ENCODE measurements at places on chromosomes 12 and 14.

GRCh38 chr12:101857043-101857558 is 20.3 kb upstream of the DRAM1 start:
- no peak for DNase-seq

- peak; percentile 51 for DNase-seq
Measured at GRCh38 chr12:45268672-45269411, 52.9 kb downstream of the ANO6 start.

DNA sequence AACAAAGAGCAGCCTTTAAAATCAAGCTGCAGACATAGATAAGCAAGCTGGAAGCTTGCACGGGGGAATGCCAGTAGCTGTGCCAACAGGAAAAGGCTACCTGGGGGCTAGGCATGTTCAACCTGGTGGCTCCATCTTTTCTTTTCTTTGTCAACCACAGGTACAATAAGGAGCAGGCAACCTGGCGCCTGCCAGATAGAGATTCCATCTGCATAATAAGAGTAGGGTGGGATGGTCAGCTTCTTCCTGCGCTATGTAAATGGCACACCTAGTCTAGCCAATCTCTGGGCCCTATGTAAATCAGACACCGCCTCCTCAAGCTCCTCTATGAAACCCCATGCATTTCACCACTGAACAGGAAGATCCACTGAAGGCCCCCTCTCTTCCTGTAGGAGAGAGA is 87.4 kb upstream of the PKP2 start:
- no peak for DNase-seq

- no peak for DNase-seq
Measured at GRCh38 chr12:126343321-126343720, 1278.1 kb downstream of the AACS start.

GRCh38 chr12:47943623-47944340 is 19.6 kb upstream of the TMEM106C start:
- DNase-seq, result no peak

DNA sequence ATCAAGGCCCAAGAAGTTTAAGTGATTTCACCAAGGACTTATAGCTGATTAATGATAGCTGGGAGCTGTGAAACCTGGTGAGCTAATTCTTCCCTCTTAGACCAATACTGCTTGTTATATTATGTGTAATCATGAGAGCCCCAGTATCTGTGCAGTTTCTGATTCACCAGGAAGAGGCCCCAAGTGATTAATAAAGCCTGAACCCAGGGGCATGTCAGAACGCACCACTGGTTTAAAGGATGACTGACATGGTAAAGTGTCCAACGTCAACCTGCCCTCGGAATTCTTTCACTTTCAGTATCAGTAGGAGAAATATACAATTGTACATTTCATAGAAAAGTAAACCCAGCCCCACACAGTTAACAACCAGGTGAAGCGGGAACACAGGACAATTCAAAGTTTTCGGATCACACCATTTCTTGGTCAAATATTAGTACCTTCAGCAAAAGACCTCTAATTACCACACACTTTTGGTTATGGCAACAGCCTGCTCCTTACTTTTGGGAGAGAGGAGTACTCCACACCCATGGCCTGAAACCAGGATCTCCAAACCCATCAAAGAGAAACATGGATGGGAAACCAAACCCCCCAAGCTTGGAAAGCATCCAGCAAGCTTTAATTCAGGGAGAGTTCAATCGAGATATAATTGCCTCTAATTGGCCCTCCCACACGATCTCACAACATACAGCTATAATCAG is 28.5 kb downstream of the TMCC3 start:
- no peak for DNase-seq

- DNase-seq, result no peak
Measured at GRCh38 chr12:30533558-30534265, 162.0 kb downstream of the IPO8 start.

GRCh38 chr12:116303066-116303465 is 25.6 kb upstream of the MED13L start:
- DNase-seq, result no peak

- DNase-seq, result no peak
Measured at GRCh38 chr12:47798382-47798948, 21.2 kb downstream of the HDAC7 start.

- DNase-seq, result no peak
Measured at GRCh38 chr12:20599757-20600156, 95.4 kb upstream of the SLCO1C1 start.

DNA sequence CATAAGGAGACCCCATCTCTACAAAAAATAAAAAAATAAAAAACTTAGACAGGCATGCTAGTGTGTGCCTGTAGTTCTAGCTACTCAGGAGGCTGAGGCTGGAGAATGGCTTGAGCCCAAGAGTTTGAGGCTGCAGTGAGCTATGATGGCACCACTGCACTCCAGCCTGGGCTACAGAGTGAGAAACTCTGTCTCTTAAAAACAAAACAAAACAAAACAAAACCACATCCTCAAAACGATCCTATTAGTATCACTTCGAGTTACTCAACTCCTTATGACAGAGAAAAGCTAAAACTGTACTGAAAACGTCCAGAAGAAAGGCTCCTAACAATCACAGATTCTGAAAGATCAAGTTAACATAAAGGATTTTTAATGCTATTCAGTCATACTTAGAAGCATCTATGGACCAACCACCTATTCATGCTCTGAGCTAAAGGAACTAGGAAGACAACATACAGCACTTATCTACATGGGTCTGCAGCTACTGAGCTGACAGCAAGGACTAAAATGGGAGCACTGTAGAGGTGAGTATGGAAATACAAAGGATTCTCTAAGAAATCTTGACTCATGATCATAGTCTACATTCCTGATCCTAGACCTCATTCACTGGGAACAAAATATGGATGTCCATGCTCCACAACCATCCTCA is 75.3 kb upstream of the DUSP6 start:
- DNase-seq, result no peak

DNA sequence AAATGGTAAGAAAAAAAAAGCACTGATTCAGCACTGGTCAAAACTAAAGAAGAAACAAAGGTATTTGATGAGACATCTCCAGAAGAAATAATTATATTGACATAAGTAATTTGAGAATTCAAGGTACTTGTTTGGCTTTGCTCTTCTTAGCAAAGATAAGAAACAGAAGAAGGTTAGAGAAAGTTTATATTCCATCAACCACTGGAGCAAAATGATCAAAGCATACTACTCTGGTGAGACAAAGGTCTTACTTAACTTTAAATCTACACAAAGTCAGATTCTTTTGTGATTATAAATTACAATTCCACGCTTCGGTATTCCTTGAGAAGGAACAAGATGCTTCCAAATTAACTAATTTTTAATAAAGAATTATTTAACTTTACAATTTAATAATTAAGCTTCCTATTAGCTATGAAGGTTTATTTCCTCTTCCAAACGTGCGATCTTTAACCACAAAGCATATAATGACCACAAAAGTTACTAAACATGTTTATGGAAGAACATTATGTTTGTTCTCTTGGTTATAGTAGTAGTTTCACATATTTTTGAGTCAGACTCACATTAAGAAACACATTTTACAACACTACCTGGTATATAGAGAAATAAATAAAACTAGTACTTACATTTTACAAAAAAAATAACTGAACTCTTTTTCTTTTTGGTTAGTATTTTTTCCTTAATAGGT is 53.4 kb downstream of the METTL25 start:
- DNase-seq, result no peak

GRCh38 chr14:73887318-73887616 is 608 bp downstream of the ZNF410 start:
- DNase-seq, result no peak

- DNase-seq, result no peak
Measured at GRCh38 chr14:56390859-56391258, 188.7 kb upstream of the TMEM260 start.

DNA sequence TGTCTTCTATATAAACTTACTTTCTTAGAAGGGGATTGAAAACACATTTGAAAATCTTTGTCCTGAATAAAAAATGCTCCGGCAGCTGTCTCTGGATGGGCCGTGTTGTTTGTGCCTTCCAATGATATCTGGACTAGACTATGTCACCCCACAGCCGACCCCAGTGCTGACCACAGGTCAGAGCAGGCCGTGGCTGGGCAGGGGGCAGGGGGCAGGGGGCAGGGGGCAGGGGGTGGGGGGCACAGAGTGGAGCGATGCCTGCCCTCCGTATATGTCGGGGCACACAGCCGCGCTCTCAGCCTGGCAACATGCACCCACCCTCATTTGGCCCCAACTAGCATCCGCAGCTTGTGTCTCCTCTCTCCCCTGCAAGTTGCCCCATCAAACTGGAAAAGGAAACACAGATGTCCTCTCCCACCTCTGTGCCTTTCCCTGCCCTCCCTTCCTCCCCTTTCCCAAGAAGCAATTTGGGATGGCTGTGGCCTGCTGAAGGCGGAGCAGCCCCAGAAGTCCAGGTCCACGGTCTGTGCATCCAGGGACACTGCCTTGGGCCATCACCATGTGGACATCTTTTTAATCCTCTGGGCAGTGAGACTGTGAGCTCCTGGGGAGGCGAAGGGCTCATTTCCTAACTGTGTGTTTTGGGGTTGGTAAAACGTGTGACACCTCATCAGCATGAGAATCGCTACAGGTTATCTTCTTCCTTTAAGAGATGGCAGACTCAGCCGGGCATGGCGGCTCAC is 295.7 kb upstream of the RTL1 start:
- no peak for DNase-seq

DNA sequence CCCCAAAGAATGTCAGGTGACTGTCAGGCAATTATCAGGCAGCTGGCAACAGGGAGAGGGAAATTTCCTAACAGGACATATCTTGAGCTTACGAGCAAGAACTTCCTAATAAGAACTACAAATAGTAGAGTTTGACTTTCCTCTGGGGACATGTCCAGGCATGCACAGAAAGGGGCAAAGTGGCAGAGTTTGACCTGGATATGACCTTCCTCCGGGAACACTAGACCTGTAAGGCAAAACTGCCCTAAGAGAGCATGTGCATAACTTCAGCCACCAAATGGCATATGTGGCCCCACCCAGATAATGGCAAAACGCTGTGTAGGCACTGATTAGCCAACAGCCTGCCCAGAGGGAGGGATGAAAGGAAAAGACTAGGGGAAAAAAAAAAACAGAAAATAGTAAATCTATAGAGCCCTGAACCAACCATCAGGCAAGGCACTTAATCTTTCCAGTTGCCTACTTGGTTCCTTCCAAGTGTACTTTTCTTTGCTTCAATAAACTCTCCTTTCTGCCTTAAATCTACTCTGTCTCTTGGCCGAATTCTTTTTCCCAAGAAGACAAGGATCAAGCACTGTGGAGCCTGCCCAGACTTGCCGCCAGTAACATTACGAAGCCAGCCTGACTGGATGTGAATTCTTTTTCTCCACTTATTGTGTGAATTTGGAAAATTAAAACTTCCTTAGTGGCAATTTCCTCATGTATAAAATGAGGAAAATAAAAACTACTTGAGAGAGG is 164.1 kb downstream of the SPTSSA start:
- no peak for DNase-seq

GRCh38 chr12:121465921-121466793 is 66.2 kb downstream of the RNF34 start:
- DNase-seq, result no peak

DNA sequence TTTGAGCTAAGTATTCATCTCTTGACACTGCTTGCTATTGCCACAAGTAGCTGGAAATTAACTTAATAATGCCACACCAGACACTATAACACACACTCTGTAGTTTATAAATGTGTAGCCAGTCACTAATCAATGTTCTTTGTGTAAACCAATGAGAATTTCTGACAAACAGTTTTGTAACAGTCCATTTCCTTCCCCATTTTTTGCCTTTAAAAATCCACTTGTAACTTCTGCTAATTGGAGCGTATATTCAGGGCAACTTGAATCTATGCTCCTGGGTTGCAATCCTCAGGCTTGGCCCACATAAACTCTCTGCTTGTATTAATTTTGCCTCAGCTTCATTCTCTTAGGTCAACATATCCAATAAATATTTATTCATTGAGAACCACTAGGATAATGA is 125.0 kb upstream of the DHRS4 start:
- DNase-seq, result no peak

GRCh38 chr12:16090974-16091373 is 179.8 kb downstream of the DERA start:
- no peak for DNase-seq

- DNase-seq, result no peak
Measured at GRCh38 chr12:8034802-8035201, 2.3 kb downstream of the FOXJ2 start.

DNA sequence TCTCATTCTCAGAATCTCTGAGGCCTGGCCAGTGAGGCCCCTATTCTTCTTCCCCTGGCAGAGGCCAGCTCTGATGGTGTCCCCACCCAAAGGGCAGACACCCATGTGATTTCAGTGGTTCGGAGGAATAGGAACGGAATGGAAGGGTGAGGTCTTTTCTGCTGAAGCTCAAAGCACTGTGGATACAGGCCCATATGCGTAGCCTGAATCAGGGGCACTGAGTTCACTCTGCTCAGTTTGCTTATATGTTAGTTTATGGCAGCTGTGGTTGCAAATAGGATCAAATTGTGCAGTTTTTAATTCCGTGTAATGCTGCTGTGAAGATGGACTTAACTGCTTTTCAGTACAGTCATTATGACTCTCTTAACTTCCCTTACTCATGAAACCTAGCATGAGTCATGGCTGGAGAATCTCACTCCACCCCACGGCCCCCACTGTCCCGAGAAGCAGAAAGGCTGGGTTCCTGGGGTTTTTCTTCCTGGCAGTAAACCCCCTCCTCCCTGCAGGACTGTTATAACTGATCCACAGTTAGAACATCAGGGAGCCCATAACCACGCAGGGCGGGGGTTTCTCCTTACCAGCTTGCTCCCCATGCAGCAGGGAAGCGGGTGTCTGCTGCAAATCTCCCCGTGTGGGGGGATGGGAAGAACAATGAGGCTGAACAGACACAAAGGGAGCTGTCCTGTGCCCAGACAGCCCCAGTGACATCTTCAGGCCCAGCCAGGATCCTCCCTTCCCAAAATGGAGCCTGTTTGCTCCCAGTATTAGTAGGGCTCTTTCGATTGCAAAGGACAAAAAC is 122.7 kb downstream of the SLC38A6 start:
- no peak for DNase-seq

GRCh38 chr12:63066136-63066535 is 84.9 kb downstream of the AVPR1A start:
- no peak for DNase-seq

DNA sequence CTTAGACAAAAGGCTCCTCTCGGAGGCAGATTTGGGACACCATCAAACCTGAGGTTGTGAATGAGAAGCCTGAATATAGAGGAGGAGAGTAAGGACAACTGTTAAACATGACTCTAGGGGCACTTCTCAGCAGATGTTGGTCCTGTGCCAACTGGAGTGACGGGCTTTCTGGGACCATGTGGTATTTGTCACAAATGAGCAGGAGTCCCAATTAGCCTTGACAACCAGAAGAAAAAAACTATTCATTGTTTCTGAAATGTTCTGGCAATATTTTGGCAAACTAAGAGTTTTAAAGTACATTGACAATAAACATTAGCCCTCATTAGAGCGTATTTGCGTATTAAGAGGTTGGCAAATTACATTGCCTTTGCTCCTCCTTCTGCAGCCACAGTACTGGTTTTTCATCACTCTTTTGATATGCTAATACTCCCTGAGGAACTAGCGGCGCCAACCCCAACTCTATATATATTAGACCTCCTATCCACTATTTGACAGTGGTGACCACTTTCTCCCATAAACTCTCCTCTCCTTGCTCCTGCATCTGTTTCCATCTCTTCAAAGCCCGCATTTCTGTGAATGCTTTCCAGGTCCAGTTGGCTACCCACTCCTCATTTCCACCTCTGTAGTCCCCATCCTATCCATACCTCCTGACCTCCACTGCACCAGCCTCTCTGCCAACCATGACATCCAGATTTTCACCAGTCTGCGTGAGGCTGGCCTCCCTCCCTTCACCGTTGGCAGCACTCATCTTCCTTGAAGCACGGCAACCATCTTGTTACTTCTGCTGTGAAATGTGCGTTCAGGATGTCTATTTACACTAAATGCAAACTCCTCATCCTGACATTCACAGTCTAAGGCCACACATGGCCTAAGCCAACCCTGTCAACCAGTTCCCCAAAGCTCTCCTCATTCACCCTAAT is 100.7 kb downstream of the ZFC3H1 start:
- no peak for DNase-seq
